Transverse colon (tissue), 4 donors: ENCODE measurements at places on chromosomes 6 and 20. TPM values are rescaled to one million over a fixed set of nuclear protein-coding genes. Genes with fewer than 3 reads are reported as not detected.

DNA sequence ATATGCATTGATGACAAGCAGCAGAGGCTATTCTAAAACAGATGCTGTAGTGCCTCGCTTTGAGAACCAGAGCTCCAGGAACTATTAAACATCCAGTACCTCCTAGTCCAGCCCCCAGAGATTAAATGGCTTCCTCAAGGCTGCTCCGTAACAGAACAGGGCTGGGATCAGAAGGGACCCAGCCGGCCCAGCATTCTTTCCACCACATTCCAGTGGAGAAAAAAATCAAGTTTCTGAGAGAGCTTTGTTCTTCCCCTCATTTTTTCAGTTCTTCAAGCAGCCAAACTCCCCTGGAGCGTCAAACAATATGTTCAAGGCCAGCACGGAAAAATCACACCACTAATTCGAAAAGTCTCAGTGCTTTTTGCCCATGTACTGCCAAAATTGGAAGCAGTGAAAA, 5.8 kb upstream of the STMND1 start:
- DNase-seq = no peak

- no peak for DNase-seq
Measured at GRCh38 chr6:121639021-121639420, 203.6 kb downstream of the GJA1 start.

DNA sequence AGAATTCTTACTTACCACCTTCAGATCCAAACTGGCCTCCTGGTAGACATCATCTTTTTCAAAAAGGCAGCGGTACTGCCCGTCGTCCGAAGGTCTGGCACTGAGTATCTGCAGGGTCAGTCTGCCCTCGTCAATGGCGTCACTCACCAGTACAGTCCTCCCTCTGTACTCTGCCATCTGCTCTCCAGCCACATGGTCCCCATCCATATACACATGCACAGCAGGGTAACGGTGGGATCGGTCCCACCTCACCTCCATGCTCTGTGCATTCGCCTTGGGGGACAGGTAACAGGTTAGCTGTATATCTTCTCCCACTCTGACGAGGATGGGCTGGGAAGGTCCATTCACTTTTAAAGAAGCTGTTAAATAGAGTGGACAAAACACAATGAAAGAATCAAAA, 11.0 kb downstream of the BTNL2 start:
- no peak for DNase-seq

GRCh38 chr6:148235446-148235845, 107.2 kb upstream of the SASH1 start:
- no peak for DNase-seq

- no peak for DNase-seq
Measured at GRCh38 chr6:43768983-43769525, 957 bp upstream of the VEGFA start.

- no peak for DNase-seq
Measured at GRCh38 chr20:46670585-46671584, 18.4 kb downstream of the TP53RK start.

PDE10A gene
- total RNA-seq = 1.9 TPM

ARHGAP40 gene
- not detected for total RNA-seq
